Ureter (tissue), 1 donor: ENCODE measurements at places on chromosomes 5 and 9. TPM values are rescaled to one million over a fixed set of nuclear protein-coding genes. Genes with fewer than 3 reads are reported as not detected.

The FAM163B gene
- total RNA-seq, result not detected

The CCNI2 gene
- 5.8 TPM for total RNA-seq

The NACC2 gene
- total RNA-seq, result 36.0 TPM

The ITGA1 gene
- total RNA-seq, result 170 TPM

The FRRS1L gene
- 11.0 TPM for total RNA-seq

The SLC4A9 gene
- 0.13 TPM for total RNA-seq

The GPRIN1 gene
- total RNA-seq, result 0.13 TPM

The LEAP2 gene
- 28.3 TPM for total RNA-seq

The SLC6A18 gene
- not detected for total RNA-seq

The SOWAHA gene
- 6.8 TPM for total RNA-seq

The LCN6 gene
- 62.8 TPM for total RNA-seq
